Iris pigment epithelial cell (primary cell): ENCODE measurements at places on chromosomes 7 and 10.
A peak's percentile ranks its signal among the peaks of the same experiment; 100 is the strongest.

GRCh38 chr10:97714401-97715258, 1.1 kb downstream of the MARVELD1 start:
- peak; percentile 82 for DNase-seq

DNA sequence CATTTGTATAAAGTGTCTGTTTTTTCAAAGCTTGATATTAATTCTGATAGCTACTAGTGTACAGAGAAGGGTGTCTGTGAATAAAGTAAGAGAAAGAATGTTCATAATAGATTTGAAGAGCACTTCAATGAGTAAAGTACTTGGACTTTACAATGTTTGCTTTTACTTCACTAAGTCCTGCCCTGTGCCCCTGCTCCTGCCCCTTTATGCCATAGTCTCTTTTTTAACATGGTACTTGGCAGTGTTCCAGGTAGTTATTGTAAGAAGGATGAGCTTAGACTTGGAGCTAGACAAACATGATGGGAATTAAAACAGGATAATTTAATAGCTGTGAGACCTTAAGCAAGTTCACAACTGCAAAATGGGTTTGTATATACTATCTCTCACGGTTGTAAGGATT, 41.0 kb downstream of the ZEB1 start:
- peak; percentile 12 for DNase-seq

- no peak for DNase-seq
These were observed 29.1 kb upstream of the FAM20C start for GRCh38 chr7:163298-163695.

DNA sequence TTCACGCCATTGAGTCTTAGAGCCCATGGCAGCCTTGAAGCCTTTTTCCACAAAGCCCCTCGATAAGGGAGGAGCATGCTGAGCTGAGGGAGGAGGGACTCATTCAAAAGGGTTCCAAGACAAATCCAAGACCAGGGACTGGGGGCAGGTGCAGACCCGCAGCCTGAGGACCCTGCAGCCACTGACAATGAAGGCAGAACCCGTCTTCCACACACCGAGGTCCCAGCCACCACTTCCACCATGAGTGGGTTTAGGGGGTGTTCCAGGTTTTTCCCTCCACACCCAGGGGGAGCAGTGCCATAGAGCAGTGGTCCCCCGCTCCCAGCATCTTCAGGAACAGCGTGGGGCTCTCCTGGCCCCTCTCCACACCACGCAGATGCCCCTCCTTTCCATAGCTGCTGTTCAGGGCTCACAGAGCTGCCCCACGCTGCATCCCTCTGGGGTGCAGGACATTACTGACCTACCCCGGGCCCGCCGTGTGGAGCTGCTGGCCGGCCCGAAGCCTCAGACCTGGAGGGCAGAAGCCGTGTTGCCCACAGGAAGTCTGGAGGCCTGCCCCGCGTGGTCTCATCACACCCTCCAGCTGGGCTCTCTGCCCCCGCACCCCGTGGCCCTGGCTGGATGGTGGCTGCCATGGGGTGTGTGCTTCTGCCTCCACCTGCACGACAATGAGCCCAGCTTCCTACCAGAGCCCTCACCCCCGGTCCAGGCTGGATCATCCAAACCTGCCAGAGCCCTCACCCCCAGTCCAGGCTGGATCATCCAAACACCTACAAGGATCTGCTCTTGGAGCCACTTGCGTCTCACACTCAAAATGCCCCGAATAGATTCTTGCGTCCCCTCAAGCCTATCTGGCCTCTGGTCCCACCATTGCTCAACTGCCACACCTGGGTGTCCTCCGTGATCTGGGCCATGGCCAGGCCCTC, 220.0 kb upstream of the TCERG1L start:
- no peak for DNase-seq

DNA sequence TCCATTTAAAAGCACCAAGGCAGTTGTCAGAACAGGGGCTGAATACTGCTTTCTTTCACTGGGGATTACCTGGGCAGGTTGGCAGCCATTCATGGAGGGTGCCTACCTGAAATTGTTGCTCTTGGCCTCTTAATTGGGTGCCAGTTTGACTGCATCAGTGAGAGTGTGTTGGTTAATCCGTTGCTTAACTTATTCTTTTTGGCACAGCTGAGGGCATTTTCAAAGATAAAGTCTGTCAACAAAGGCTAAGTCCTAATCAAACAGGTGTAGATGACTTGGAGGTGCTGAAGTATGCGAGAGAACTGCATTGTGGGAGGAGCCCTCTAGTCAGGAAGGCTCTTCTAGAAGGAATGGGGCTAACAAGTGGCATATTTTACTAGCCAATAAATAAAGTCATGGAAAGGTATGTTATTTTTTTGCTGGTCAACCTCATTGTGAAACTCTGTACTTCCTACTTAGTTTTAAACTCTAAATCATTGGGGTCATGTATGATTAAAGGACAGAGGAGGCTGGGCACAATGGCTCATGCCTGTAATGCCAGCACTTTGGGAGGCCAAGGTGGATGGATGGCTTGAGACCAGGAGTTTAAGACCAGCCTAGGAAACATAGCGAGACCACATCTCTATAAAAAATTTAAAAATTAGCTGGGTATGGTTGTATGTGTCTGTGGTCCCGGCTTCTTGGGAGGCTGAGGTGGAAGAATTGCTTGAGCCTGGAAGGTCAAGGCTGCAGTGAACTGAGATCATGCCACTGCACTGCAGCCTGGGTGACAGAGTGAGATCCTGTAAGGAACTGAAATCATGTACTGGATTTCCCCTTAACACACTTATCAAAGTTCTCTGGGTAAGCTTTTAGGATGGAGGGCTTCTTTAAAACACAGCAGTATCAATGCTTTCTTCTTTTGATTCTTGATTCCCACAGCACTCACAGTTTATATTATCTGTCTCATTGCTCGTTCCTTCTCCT, 134.1 kb downstream of the LRMDA start:
- DNase-seq: no peak

GRCh38 chr10:97762816-97763215, 9.0 kb downstream of the SFRP5 start:
- DNase-seq: peak; percentile 53

GRCh38 chr10:79980711-79981110, 31.8 kb upstream of the SFTPD start:
- no peak for DNase-seq

DNA sequence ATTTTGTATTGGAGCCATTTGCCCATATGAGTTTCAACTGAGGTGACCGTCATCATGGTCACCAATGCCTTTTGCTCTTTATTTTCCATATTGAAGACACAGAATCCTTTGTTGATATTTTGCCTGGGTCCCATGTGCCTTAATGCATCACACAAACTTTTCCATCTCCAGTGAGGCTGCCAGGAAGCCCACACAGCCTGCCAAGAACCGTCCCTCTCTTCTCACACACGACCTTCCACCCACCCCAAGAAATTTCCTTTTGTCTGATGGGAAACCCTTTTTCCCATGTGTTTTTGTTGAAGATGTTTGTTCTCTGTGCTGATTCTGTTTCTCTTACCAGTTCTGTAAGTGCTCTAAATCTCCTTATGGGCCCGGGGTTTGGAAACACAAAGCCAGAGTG, 168.9 kb downstream of the CSTF2T start:
- no peak for DNase-seq

- DNase-seq: peak; percentile 87
These were observed 38.5 kb downstream of the MLLT10 start for GRCh38 chr10:21572578-21572977.

DNA sequence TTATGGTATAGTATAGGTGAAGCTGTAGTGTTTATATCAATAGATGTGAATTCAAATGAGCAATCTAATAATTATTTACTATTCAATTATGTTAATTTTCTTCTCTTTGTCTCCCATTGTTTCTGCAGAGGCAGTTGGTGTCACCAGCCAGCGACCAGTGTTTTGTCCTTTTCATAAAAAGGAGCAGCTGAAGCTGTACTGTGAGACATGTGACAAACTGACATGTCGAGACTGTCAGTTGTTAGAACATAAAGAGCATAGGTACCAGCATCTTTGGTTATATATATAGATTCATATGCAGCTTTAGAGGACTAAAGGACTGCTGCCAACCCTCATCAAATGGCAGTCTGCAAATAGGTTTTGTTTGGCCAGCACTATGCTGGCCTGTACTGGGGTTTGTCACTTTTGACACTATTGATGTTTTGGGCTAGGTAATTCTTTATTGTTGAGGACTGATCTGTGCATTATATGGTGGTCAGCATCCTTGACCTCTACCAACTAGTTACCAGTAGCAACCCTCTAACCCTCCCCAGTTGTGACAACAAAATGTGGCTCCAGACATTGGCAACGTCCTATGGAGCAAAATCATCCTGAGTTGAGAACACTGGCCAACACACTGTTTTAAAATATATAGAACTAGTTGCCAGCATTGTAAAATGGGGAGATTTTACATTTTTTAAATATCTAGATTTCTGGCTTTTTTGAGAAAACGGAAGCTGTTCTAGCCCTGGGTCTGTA, 59.2 kb downstream of the TRIM24 start:
- DNase-seq: no peak

GRCh38 chr7:140989068-140989467, 25.7 kb downstream of the MRPS33 start:
- DNase-seq: no peak

GRCh38 chr7:129341816-129342806, 92.1 kb upstream of the STRIP2 start:
- no peak for DNase-seq

- DNase-seq: no peak
These were observed 86.5 kb upstream of the KLF6 start for GRCh38 chr10:3871424-3871996.

GRCh38 chr7:130900471-130901076, 166.6 kb upstream of the KLF14 start:
- no peak for DNase-seq
